ENCODE measurements at places on chromosomes 4 and X.

- DNase-seq: no peak
Observed at GRCh38 chr4:54173281-54173912, 55.7 kb upstream of the PDGFRA start.

DNA sequence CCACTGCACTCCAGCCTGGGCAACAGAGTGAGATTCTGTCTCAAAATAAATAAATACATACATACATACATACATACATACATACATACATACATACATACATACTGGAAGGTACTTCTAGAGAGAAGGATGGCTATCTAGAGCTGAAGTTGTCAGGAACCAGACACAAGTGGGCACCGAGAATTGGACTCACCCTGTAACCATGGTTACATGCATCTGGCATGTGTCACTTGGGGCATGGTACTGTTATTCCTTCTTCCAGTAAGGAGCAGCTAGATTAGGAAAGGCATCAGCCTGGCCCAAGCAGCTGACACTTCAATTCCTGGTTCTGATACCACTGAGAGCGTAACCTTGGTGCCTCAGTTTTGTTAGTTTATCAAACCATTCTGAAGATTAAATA lies 127.1 kb downstream of the SH3KBP1 start:
- DNase-seq: no peak

DNA sequence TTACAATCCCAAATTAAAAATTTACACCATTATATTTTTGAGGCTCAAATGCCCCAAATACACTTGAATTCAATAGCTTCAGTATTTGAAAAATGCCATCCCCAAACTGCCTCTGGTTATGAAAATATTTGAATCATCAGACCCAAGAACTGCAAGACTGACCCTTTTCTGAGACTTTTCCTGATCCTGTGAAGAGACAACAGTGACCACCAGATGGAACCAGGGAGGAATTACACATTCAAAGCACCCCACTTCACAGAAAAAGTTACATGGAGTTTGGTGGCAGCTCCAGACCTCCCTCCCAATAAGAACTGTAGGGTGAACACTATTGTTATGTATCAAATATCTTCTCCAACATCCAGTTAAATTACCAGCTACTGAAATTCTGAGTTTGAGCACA lies 44.0 kb upstream of the SCD5 start:
- DNase-seq: no peak

DNA sequence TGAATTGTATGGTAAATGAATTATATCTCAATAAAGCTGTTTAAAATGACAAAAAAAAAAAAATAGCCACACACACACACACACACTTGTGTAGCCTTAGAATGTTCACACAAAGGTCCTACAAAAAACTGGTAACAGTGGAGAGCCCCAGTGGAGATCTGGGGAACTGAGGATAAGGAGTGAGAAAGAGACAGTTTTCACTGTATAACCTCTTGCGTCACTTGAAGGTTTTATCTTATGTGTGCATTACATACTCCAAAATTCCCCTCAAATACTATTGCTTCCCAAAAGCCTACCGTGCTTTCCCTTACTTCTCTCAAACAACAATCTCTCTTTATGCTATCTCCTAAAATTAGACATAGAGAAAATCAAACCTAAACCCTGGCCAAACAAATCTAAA lies 67.8 kb downstream of the SMC1A start:
- DNase-seq: no peak

DNA sequence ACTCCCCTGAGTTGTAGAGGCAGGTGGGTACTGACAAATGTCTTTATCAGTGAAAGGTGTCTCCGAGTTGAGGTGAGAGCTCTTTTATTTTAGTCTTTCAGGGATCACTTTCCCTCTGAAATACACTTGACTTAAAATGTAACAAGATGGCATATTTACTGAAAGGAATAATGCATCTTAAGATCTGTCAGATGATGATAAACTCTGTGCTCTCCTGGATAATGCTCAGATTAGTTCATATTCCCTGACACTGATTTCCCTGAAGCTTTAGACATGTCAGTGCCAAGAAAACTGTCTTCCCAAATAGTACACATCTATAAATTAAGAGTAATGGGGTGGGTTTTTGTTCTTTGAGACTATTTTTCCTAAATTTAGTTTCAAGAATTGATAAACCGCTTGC lies 75.5 kb downstream of the ALG13 start:
- DNase-seq: no peak

DNA sequence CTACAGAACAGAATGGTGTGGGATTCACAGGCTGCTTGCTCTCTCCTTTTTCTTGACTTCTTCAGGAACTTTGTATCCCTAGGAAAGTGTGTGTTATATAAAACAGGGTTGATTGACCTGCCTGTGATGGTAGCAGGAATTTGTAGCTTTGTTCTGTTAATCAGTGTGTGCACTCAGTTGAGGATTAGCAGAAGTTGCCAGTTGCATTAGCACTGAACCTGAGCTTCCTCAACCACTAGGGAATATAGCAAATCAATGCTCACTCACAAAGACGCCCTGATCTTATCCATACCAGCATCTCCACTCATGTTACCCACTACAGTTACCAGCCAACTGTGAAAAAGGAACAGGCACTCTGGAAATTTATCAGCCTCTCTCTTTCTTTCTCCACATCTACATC lies 319.1 kb upstream of the EMCN start:
- no peak for DNase-seq

DNA sequence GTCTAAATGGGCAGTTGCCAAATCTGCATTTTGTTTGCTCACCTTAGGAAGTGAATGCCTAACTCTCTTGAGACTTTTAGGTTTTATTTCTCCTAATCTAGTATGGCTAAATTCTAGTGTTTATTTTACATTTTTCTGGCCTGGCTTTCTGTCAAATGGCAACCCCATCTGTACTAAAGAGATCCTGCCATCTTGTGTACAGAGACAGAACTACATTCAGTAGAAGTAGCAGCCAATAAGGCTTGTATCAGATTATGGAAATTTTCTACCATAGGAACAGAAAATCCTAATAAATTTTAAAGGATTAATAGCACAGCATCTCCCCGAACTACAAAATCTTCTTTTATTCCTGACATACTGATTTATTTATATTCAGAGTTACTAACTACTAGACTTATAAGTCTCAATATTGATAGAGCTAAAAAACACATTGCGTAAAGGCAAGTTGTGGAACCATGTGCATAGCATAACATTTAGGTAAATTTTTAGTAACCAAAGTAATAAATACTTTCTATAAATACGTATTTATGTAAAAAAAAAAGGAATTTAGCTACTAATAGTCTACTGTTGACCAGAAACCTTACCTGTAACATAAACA lies 45.5 kb downstream of the TMEM144 start:
- peak; percentile 23 for DNase-seq

GRCh38 chr4:146214238-146214637 lies at the start of gene REELD1:
Gene REELD1 (plus strand): TSS chr4:146214538. CDS start chr4:146216953, 2,415 bp downstream.
- DNase-seq: no peak

DNA sequence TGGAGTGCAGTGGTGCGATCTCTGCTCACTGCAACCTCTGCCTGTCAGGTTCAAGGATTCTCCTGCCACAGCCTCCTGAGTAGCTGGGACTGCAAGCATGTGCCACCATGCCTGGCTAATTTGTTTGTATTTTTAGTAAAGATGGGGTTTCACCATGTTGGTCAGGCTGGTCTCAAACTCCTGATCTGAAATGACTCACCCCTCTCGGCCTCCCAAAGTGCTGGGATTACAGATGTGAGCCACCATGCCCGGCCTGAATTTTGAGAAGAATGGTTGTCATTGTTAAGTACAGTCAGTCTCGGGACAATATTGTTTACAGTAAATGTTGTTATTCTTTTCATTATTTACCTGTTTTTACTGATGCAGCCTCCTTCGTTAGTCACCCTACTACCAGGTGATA lies 1226.2 kb upstream of the TENM3 start:
- no peak for DNase-seq

GRCh38 chr4:141686879-141687278 lies 50.5 kb downstream of the IL15 start:
- DNase-seq: no peak

DNA sequence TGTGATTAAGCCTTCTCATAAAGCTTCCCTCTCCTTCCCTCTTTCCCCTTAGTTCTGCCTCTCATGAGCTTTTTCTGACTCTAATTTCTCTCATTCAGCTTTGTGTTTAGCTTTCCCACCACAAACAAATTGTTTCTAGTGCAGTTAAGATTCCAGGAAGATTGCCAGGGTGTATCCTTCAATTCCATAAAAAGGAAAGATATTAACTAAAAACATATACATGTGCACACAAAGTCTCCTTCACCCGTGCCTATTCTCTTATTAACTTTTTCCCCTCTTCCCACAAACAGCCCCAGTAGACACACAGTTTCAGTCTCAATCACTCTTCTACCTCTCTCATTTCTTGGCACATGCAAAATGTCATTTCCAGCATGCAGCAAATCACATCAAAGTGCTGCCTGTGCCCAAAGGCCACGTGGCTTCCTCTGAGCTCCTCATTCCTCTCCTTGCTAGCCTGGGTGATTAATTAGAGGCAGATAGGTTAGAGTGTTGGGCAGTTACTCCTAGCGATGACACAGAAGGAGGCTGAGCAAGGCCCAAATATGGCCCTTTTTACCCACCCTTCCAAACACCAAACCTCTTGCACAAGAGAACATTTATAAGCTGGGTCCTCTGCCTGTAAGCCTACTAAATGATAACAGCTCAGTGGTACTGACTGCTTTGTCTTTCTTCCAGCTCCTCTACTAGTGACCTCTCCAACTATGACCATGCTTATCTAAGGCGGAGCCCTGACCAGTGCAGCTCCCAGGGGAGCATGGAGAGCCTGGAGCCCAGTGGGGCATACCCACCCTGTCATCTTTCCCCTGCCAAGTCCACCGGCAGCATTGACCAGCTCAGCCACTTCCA lies 159.6 kb downstream of the SOWAHB start:
- no peak for DNase-seq
